ENCODE measurements at places on chromosomes 13 and 19.

GRCh38 chr19:4693471-4694121 is 23.5 kb upstream of the MYDGF start:
- DNase-seq, result no peak

- DNase-seq, result no peak
Measured at GRCh38 chr19:38730731-38731589, 13.3 kb downstream of the CAPN12 start.

DNA sequence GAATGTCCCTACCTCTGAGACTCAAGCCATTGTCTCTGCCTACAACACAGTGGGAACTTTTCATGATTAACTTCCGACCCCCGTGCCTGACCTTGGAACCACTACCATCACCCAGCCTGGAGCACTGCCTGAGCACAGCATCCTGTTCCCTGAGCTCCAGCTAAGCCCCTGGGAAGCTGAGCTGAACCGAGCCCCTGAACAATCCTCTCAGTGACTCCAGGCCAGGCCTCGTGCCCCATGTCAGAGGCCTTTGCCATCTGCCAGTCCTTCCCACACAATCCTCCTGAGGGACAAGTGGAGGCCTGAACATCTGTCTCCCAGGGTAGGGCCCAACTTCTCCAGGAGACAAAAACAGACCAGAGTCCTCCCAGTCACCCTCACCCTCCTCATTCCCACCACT is 17.5 kb downstream of the CEACAM3 start:
- DNase-seq, result no peak

DNA sequence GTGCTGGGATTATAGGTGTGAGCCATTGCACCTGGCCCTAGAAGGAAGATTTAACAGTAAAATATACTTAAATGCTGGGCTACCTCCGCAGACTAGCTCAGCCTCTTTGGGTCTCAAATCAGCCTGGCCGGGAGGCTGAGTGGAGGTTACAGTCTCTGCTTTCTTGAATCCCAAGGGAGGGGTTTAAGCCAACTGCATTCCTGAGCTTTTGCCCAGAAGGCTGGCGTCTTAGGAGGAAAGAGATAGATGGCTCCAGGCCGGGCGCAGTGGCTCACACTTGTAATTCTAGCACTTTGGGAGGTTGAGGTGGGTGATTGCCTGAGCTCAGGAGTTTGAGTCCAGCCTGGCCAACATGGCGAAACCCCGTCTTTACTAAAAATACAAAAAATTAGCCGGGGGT is 623 bp upstream of the C5AR1 start:
- DNase-seq, result no peak
